NCI-H82 (cell line): ENCODE measurements at places on chromosomes 2 and 18.

DNA sequence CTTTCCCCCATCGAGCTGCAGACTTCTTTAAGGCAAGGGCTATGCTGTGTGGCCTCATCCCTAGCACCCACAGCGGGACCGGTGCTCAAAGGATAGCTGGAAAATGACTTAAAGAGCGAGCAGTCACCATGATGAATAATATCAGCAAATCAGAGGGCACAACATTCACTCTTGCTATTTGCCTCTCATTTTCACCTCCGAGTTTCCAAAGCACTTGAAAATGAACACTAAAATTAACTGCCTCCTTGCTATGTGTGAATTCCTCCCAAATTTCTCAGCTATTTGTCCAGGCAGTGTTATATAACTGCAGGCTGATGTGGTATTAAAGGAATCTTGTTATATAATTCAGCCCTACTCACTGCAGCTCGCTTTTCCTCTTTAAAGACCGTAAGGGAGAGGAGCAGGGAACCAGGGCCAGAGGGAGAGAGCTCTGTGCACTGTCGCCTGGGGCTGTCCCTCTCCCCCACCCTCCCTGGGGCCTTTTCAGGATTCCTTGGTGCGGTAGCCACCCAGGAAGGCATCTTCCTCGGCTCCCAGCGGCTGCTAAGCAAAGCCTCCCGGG, 1.4 kb downstream of the CYS1 start:
- peak; percentile 38 for DNase-seq

DNA sequence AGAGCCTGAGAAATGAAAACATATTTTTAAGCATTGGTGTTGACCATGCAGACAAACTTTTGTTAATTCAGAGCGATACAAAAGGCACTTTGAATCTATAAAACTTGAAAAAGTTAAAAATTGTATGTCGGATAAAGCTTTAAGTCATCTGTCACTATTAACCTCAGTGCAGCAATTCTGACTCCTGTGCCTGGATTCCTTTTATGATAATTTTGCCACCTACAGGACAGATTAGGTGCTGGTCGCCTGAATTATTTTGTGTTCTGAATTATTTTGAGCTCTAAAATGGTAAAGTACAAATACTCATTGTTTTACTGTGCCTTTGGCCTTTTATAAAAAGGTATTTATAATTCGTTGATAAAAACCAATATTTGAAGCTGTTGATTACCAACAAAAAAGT, 19.4 kb upstream of the RNF138 start:
- DNase-seq = no peak

GRCh38 chr2:189347540-189347939, 93.7 kb upstream of the WDR75 start:
- DNase-seq = peak; percentile 55

GRCh38 chr2:147547440-147547839, 297.4 kb upstream of the ACVR2A start:
- DNase-seq = no peak

DNA sequence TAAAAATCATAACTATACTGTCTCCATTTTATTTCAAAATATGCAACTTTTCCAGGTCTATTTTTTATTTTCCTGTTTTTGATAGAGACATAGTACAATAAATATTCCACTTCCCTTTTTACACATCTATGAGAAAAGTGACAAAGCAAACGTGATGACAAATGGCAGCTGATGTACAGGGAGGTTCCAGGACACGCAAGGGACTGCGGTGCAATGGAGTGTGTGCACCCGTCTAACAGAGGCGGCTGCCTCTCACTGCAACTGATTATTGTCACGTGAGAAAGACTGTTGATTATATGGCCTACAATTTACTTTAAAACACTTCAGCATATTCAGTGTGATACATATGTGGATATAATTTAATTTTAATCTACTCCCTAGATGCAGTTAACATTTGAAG, 142.6 kb downstream of the LRRC30 start:
- DNase-seq = no peak

GRCh38 chr2:144453486-144454158, 66.3 kb downstream of the ZEB2 start:
- peak; percentile 75 for DNase-seq

- DNase-seq = no peak
Observed at GRCh38 chr2:201517094-201517493, 65.6 kb downstream of the STRADB start.

- no peak for DNase-seq
Observed at GRCh38 chr2:11377928-11378545, 33.6 kb upstream of the ROCK2 start.

DNA sequence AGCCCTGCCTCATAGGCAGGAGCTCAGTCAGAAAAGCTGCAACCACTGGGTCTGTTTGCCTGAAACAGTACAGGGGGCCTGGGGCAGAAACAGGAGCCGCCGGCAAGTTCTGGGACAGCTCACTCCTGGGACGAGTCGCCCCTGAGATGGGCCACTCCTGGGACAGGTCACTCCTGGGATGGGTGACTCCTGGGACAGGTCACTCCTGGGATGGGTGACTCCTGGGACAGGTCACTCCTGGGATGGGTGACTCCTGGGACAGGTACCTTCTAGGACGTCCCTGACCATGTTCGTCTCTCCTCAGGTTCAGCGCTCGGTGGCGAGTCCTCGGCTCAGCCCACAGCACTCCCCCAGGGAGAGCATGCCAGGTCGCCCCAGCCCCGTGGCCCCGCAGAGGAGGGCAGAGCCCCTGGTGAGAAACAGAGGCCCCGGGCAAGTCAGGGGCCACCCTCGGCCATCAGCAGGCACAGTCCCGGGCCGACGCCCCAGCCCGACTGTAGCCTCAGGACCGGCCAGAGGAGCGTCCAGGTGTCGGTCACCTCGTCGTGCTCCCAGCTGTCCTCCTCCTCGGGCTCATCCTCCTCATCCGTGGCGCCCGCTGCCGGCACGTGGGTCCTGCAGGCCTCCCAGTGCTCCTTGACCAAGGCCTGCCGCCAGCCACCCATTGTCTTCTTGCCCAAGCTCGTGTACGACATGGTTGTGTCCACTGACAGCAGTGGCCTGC, 51.8 kb downstream of the NTSR2 start:
- no peak for DNase-seq

- no peak for DNase-seq
Observed at GRCh38 chr18:3879114-3879835, 429.3 kb downstream of the TGIF1 start.

DNA sequence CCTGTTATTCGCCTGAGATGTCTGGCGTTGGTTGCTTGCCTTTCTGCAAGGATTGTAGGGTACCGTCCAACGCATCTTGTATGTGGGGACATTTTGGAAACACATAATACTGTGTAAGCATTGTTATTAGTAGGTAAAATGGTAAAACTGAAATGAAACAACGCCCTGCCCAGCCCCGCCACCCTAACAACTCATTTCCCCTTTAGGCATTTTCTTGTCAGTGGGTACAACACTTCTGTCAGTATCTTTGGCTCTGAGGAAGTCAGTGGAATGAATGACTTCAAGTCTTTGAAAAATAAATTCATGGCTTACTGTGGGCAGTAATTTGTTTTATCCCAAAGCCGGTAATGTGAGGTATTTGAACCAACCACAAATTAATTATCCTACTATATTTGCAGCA, 86.0 kb downstream of the FMNL2 start:
- DNase-seq = no peak

GRCh38 chr2:174836377-174836994, 72.2 kb upstream of the CHRNA1 start:
- DNase-seq = no peak

DNA sequence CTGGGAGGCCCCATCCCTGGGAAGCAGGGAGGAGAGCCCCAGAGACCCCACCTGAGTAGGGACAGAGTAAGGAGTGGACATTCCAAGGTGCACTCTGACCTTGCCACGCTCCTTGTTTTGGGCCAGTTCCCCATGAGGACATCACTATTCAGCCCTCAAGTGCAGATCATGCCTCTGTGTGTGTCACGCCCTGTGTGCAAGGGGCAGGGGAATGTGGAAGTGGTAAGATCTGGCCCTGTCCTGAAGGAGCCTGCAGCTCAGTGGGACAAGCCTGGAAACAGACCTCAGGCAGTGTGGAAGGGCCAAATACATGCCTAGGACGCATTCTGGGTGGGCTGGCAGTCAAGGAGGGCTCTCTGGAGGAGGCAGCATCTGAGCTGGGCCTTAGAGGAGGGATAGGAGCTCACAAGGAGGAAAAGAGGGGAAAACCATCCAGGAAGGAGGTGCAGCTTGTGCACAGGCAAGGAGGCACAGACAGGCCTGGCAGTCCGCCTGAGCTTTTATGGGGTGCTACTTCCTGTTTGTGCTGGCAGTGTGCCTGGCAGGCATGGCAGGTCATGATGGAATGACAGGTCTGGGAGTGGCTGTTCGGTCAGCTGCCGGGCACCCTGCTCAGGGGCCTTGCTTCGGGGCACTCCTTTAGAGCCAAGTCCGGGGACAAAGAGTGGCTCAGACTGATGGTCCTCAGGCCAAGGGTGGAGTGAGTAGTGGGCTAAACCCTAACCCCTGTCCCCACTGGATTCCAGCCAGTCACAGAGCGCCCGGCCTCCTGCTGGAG, 3.3 kb downstream of the KLHL30 start:
- no peak for DNase-seq

GRCh38 chr2:99595373-99595772, 105.6 kb upstream of the REV1 start:
- DNase-seq = no peak

DNA sequence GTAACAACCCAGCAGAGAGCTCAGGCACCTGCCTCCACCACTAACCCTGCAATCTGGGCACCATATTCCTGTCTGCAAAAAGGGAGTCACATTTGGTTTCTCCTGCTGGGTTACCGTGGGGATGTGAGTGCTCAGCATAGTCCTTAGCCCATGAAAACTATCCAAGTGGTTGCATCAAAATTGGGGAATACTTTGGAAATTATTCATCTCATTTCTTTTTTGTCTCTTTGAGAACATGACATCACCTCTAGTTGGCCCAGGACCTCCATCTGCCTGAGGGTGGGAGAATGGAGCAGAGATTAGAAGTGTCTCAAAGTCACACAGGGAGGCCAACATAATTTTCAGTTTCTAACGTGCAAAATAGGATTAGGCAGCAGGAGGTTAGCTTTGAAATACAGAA, 19.3 kb upstream of the SPP2 start:
- DNase-seq = no peak

DNA sequence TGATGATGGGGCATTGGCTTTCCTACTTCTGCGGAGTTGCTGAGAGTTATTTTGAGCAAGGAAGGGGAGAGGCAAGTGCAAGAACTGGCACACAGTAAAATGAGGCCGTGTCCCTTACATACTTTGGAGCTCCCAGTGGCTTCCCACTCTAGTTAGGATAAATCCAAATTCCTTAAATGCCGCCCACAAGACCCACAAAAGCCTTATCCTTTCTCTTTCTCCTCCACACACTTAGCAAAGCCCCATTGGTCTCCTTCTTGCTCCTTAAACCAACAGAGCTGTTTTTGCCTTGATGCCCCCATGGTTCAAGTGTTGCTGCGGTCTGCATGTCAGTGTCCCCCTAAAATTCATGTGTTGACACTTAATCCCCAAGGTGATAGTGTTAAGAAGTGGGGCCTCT, 24.3 kb downstream of the TMEM247 start:
- DNase-seq = no peak
